ENCODE measurements at places on chromosomes 1 and 21.
A peak's percentile ranks its signal among the peaks of the same experiment; 100 is the strongest.

DNA sequence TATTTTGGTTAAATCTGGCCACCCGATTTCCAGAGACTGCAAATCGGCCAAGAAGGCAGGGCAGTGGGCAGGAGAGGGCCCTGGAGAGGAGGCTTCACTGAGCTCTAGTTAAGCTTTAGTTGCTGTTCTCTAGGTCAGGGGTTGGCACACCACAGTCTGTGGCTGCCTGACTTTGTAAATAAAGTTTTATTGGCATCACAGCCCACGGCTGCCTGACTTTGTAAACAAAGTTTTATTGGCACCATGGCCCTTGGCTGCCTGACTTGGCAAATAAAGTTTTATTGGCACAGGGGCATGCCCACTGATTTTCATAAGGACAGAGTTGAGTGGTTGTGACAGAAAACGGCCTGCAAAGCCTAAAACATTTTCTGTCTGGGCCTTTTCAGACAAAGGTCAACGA, 19.7 kb downstream of the AJAP1 start:
- DNase-seq: no peak

GRCh38 chr1:49048188-49048587, 271.5 kb upstream of the BEND5 start:
- no peak for DNase-seq

DNA sequence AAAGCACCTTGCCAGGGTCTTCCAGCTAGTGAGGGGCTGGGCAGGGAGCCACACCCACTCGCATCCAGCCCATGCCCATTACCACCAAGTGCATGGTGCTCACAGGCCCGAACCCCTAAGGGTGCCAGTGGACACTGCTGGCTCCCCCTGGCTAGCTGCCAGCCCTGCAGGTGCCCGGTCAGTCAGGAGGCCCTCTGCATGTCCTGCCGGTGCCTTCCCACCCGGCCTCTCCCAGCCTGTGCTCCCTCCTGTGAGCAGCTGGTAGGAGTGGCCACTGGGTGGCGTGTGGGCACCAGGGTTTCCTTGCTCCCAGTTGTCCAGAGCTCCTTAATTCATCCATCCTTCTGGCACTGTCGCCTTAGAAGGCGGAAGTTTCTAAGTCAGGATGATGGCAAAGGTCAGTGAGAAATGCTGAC, 33.4 kb downstream of the QSOX1 start:
- peak; percentile 26 for DNase-seq

DNA sequence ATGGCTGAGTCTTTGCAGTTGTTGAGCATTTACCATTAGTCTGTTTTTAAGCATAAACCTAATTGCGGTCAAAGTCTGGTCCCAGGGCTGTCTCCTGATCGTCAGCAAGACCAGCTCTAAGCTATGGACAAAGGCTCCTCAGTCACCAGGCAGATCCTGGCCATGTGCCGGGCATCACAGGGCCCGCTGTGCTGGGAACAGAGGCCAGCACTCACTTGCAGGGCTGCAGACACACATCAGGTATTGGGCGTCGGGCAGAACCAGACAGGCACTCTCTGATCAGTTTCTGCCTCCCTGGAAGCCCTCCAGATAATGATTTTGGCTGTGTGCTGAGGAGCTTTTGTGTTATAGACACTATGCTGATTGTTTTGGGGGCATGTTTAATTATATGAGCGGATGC, 26.6 kb downstream of the TMEM51 start:
- no peak for DNase-seq

- no peak for DNase-seq
Measured at GRCh38 chr1:192491804-192492554, 83.6 kb upstream of the RGS1 start.

- DNase-seq: no peak
Measured at GRCh38 chr1:223837206-223837605, 8.5 kb downstream of the TP53BP2 start.

GRCh38 chr21:35401476-35401875, 352.4 kb upstream of the RUNX1 start:
- DNase-seq: no peak

DNA sequence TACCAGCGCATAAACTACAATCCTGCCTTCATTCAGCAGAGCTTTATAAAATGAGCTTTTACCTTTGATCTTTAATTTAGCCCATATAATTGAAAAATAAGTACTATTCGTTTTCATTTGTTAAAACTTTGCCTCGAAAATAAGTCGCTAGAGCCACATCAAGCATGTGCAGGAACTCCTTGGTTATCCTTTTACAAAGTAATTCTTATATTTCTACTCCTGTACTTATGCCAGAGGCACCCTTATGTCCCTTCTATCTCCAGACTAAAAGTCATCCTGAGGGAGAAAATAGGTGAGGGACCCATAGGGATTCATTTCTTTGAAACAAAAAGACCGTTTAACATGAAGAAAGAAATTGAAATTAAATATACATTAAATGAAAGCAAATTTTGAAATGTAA, 278.2 kb upstream of the C1orf105 start:
- no peak for DNase-seq

DNA sequence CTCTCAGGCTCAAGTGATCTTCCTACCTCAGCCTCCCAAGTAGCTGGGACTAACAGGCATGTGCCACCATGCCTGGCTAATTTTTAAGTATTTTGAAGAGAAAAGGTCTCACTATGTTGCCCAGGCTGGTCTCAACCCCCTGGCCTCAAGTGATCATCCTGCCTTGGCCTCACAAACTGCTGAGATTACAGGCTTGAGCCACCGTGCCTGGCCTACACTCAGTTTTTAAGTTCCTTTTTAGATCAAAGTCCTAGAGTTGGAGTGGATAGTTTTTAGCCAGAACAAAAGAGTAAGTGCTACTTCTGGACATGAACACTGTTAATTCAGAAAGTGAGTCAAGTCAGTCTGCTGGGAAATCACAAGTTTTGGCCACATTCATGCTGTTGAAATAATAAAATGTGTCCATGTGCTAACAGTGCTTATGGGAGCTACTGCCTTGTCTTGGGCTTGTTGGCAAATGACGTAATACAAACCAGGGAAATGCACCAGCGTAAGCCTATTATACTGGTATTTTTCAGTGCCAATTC, 84.2 kb downstream of the NDUFS5 start:
- DNase-seq: no peak

- no peak for DNase-seq
Measured at GRCh38 chr21:29238967-29239290, 59.8 kb upstream of the BACH1 start.

DNA sequence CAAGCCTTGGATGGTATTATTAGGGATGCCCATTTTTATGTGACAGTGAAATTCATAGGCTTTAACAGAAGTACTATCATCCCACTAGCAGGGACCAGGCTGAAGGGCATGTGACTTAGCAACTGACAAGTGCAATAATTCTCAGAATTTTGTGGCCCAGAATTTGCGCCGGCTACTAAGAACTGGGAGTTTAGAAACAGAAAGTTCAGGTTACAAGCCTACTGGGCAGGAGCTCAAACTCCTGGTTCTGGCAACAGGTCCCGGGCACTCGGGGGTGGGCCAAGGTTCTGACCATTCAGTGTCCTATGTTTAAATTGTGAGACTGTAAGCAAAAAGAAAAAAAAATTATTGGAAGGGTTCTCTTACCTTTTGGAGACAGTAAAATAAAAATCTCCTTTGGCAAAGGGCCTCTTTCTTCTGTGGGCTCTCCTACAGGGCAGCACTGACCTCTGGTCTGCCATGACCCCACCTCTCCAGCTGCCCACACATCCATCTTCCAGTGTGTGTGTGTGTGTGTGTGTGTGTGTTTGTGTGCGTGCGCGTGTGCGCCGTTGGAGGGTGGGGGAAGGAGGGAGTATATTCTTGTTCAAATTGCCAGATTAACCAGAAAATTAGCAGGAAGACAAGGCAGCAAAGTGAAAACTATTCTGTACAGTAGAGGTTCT, 26.1 kb downstream of the IRF2BP2 start:
- no peak for DNase-seq

DNA sequence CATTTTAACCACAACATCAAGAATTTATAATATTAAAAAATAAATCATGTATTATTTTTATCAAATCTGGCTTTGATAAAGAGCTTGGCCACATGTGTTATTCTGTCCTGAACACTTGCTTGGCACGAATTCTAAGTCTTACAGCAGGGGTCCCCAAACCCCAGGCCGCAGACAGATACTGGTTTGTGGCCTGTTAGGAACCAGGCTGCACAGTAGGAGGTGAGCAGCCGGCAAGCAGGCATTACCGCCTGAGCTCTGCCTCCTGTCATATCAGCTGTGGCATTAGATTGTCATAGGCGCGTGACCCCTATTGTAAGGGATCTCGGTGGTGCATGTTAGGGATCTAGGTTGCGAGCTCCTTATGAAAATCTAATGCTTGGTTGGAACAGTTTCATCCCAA, 127.6 kb upstream of the IVNS1ABP start:
- DNase-seq: no peak

- peak; percentile 24 for DNase-seq
Measured at GRCh38 chr1:202349206-202349928, 868 bp downstream of the PPP1R12B start.

DNA sequence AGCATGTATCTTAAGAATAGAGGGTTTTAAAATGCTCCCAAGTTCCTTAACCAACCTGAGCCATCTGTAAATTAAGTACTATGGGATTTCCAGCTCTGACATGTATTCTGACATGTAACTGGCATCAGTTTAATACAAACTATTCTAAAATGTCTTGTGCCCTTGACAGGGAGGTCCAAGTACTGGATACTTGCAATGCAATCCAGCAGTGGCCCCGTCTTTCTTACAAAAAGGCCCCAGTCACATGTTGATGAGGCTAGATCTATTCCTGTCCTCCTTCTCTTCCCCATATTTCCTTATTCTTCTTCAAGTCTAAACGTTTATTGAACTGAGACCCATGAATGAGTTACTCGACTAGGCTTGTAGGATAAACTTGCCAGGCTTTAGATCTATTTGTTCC, 46.4 kb downstream of the MRPL39 start:
- no peak for DNase-seq

- peak; percentile 34 for DNase-seq
Measured at GRCh38 chr1:162019006-162019405, 4.7 kb downstream of the OLFML2B start.

DNA sequence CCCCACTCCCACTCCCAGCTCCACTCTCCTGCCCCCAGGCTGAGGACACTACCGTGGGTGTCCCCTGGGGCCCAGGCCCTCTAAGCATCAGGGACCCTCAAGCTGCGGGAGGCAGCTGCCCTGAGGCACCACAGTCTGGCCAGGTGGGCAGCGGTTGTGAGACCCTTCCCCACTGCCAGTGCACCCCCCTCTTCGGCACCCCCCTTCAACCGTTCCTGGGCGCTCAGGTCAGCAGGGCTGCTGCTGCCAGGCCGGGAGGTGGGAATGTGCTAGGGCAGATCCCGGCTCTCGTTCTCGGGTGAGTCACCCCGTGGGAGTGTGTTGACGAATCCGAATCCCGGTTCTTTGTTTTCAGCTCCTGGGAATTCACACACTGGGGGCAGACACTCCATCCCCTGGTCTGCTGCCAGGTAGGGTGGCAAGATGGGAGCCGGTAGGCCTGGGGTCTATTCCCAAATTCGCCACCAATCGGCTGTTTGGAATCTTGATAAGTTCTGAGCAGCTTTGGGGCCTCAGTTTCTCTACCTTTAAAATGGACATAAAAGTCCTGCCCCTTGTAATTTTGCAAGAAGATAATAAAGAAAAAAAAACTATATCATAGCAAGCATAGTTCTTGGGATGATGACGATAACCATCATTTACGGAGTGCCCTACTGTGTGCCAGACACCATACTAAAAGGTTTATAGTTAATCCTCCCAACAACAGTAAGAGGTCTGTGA, 28.5 kb upstream of the CASZ1 start:
- DNase-seq: no peak

DNA sequence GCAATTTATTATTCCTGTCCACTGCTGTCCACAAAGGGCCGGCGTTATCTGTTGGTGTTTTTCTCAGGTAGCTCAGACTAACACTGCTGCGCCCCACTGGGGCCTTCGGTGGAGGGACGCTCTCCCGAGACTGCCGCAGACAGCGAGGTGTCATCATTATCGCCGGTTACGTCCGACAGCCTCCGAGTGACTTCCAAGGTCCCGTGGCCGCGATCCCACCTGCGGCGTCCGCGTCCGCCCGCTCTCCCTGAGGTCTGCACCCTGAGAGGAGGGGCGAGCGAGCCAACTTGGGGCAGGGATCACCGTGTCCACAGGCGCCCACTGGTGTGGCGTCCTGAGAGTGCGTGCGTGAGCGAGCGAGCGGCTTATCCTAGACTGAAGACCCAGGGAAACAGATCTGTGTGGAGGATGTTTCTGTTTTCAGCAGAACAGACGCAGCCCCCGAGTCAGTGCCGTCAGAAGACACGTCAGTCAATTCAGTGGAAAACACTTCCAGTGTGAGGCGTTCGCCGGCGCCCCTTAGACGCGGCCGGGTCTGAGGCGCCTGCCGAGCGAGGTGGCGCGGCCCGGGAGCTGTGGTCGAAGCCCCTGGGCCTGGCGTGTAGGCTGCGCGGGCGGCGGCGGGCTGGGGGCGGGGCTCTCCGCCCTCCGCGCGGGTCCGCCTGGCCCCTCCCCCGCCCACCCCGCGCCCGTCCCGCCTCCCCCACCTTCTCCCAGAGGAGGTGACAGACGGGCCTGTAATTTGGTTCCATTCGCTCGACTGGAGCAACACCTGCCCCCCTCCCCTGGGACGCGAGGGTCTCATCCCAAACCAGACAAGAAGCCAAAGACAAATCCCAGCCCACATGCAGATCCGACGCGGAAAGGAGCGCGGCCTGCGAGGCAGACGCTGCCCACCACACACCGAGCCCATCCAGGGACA, 12.6 kb downstream of the NHLH2 start:
- DNase-seq: no peak

DNA sequence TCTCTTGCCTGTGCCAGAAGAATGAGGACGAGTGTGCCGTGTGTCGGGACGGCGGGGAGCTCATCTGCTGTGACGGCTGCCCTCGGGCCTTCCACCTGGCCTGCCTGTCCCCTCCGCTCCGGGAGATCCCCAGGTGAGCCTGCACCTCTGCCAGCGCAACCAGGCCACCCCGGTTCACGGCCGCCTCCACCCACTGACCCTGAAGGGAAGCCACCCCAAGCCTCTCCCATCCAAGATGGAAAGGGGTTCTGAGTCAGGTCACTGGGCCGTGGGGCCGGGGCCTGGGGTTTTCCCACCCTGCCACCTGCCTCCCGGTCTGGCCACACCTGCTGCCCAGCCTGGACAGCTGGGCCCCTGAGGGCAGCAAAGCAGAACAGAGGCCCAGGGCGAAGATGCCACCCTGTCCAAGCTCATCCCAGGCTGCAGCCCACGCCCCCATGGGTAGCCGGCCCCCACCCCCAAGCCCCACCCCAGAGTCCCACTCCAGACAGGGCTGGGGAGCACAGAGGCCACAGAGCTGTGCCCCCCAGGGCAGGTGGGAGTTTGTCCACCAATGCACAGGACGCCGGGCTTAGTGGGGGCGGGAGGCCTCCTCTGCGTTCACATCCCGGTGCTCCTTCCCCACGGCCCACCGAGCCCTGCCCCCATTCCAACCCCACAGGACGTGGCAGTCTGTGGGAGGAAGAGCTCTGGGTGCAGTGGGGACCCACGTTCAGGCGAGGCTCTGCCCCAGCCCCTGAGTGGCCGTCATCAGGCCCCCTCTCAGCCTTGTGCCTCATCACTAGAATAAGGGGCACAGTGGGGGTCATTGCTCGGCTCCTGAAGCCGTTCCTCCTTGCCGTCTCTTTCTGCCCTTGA, 5.6 kb downstream of the AIRE start:
- DNase-seq: no peak

- DNase-seq: no peak
Measured at GRCh38 chr1:90007979-90008404, 13.1 kb downstream of the ZNF326 start.

- DNase-seq: no peak
Measured at GRCh38 chr21:25054689-25055088, 552.6 kb downstream of the MRPL39 start.

- no peak for DNase-seq
Measured at GRCh38 chr1:53462769-53463501, 3.7 kb downstream of the DMRTB1 start.

GRCh38 chr1:167401260-167401873, 117.0 kb downstream of the CD247 start:
- DNase-seq: no peak

GRCh38 chr21:43758111-43758641, 17.9 kb downstream of the CSTB start:
- DNase-seq: no peak

Measured in brain pericyte (primary cell).